ENCODE measurements at places on chromosomes 3 and 15.

DNA sequence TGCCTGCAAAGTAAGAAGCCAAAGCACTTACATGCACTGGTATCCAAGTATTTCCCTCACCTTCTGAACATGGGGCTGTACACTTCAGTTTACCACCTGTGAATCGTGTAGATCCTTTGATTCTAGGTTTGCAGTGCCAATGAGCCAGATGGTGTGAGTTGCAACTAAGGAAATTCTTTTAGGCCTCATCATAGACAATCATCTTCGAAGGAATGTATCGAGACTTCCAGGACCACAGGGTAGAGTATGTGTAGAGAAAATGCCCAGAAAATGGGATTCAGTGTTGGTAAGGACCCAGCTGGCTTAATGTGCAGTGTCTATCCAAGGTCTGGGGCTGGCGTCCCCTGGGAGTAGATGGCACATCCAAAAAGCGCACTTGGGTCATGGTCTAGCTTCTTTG is 323.2 kb upstream of the TPM1 start:
- DNase-seq = no peak

DNA sequence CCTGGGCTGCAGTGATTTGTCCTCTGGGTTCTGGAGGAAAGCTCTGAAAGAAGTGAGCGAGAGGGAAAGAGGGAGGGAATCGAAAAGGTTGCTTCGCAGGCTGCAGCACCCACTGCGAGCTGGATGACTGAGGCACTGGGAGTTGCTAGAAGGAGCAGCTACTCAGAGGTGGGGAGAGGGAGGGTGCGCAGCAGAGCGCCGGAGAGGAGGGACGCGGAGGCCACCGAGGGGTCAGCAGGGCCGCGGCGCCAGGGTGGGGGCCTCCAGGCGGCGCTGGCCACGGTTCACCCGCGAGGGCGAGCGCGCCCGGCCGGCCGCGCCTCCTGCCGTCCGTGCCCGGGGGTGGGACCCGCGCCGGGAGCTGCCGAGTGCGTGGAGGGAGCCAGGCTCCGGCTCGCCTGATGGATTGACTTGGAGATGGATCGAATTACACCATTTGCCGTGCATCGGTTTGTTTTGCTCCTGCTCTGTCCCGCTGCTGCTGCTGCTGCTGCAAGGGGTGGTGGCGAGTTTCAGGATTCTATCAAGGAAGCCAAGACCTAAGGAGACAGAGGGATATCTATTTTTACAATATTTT is at the start of gene SEMA6D:
TSS of gene SEMA6D (plus strand) at position 470 of the 577 bp plus-strand sequence. CDS start 42,294 bp downstream, outside the sequence.
- DNase-seq = peak; percentile 77

DNA sequence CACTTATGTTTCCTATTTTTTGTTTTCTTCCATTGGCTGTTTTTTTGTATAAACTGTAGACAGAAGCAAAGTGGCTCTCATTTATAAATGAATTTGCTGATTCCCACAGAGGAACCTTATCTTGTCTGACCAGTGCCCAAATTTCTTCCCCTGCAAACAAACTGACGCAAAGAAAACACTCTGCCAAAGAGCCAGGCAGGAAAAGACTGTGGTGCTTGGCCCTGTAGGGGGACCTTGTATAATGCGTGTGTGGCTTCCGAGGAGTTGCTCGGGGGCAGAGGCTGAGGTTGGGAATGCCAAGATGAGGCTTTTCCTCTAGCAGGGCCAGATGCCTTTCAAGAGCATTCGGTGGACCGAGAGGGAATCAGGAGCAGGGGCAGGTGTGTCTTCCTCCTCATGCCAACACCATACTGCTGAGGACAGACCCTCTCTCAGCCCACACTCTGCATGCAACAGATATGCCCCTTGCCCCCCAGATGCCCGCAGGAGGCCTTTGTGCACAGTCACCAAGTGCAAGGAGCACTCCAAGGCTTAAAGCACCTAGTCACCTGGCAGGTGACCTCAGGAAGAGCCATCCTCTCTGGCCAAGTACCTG is 104.3 kb upstream of the ABHD17C start:
- no peak for DNase-seq

GRCh38 chr15:42085236-42085605 is 9.1 kb downstream of the PLA2G4D start:
- no peak for DNase-seq

GRCh38 chr15:95715116-95715903 is 615.2 kb upstream of the NR2F2 start:
- DNase-seq = no peak

DNA sequence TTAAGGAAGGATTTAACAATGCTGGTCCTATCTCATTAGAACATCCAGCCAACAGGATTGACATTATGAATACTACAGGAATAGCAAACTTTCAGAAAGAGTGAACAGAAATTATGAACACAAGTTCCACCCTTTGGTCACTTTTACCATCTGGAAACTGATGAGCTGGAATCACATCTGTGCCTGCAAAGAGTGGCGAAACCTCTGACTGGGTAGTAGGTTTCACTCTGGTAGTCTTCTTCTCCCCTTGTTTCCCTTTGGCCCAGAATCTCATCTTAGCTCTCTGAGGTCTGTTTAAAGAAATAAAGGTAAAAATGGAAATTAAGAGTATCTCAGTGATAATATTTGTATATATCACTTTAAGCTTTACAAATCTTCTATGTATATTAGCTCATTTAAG is 73.1 kb downstream of the NR2E3 start:
- DNase-seq = no peak

- DNase-seq = no peak
Measured at GRCh38 chr3:168249205-168249549, 153.5 kb upstream of the GOLIM4 start.

- no peak for DNase-seq
Measured at GRCh38 chr3:11507719-11508118, 136.0 kb downstream of the VGLL4 start.

DNA sequence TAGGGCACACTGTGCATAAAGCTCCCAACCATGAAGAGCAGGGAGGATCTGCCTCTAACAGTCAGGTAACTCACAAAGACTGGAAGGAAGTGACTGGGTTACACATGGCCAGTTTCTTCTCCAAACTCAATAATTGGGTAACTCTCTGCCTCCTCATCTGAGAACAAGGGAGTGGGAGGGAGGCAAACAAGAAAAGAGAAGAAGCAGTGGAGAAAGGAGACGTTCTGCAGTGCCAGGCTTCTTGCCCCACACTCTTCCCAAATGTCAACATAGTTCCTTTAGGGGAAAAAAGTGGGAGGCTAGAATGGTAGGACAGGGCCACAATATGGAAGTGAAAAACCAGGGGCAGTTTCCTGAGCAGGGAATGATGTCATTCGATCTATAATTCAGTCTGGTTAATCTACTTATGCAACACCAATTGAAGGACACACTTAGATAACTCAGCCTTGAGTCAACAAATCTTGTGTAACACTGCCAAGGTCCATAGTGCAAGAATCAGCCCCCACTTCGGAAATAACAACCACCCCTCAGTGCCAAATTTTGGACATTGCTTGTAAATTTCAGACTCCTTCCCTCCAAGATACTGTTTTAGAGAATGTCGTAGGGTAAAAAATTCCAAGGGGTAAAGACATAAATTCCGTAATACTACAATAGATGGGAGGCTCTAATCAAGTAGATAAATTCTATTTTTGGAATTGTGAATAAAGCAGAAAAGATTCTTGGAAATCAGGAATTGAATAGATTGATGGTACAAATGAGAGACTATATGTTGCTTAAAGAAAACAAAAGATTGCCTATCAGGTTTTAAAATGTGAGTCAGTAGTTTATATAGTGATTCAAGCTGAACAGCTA is 143.0 kb downstream of the LPP start:
- DNase-seq = no peak

DNA sequence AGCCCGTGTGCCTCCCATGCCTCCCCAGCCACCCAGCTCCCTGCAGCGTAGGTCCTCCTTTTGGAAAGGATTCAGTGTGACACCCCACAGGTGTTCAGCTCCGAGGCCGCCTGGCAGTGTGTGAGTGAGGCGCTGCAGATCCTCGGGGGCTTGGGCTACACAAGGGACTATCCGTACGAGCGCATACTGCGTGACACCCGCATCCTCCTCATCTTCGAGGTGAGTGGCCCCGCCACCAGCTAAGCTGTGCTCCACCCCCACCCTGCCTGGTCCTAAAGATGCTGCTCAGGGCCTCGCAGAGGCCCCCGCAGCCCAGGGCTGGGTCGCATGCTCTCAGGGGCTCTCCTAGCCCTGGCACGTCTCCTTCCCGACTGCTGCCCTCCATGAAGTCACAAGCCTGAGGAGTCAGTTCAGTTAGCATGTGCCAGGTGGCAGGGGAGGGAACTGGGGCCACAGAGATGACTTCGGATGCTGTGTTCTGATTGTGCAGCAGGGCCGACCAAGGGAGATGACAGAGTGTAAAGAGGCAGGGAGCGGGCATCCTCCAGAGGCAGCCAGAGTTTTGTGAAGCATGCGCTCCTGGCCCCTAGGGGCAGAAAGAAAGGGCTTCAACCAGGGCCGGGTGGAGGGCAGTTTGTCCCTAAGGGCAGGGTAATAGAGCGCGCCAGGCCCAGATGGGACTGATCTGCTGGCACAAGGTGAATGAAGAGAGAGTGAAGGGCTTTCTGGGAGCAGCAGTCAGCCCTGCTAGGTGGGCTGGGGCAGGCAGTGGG is 26.8 kb downstream of the ACAD9 start:
- DNase-seq = no peak

DNA sequence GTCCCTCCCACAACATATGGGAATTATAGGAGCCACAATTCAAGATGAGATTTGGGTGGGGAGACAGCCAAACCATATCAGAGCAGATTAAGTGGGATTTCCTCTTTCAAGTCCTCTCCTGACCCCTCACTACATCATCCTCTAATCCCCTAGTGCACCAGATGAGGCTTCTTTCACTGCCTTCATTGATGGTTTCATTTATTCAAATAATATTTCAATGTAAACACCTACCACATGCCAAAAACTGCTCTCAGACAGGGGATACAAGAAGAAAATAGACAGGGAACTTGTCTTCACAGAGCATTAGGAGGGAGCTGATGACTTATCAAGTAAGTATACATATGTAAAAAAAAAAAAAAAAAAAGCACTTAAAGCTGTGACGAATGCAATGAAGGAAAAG is 180.2 kb downstream of the NTRK3 start:
- DNase-seq = no peak

GRCh38 chr3:130901463-130902204 is 7.8 kb downstream of the ATP2C1 start:
- DNase-seq = no peak

DNA sequence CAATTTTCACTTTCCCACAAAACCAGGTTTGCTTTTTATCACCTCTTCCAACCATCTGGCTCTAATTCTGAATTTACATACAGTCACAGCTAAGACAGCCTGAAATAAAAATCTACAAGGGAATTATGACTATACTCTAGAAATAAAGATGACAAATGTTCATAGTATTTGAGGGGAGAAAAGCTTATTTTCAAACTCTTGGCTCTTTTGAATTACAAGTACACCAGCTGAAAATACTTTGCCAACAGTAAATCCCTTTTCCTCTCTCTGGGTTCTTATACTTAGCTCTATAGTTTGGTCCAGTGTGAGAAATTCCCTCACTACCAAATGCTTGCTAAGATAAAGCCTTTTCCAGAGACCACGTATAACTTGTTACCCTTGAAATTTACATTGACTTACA is 1037.9 kb downstream of the ROBO1 start:
- no peak for DNase-seq

- DNase-seq = no peak
Measured at GRCh38 chr3:173921732-173922131, 524.2 kb downstream of the NLGN1 start.

GRCh38 chr3:172355836-172356235 is 92.4 kb downstream of the GHSR start:
- DNase-seq = no peak
